ENCODE measurements at places on chromosomes 6 and 20.

DNA sequence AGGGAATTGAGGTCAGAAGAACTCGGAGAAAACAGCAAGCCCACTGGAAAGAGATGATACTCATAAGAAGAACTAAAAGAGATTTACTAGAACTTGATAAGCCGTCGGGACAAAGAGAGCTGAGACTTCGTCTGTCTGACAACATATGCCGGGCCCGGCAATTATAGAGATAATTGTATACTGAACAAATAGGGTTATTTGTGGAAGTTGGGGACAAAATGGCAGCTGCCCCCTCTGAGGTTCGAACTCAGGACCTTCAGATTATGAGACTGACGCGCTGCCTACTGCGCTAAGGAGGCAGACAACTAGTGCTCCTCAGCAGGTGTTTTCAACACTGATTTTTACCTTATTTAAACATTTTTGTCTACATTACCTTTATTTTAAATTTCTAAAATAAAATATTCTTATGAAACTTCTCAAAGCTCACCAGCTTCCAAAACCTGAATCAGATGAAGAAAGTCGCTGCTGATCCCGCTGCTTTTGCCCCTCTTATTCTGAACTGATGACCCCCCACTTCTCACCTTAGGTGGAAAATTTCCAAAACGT, 29.3 kb upstream of the TRIM27 start:
- peak; percentile 58 for DNase-seq

DNA sequence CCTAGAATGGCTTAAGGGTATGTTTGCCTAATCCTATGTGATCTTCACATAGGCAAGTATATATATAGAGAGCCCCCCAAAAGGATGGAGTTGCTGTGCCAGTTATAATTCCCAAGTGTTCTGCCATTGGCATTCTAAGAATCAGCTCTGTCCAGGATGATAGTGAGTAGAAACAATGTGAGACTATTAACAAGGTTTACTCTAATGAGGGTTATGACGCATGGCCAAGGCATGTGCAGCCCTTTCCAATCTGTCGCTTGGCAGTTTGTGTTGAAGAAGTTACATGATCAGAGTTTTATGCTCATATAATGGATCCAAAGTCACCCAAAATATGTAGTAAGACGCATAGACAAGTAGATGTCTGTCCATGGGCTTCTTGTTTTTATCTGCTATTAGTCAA, 33.6 kb downstream of the VGLL2 start:
- no peak for DNase-seq

DNA sequence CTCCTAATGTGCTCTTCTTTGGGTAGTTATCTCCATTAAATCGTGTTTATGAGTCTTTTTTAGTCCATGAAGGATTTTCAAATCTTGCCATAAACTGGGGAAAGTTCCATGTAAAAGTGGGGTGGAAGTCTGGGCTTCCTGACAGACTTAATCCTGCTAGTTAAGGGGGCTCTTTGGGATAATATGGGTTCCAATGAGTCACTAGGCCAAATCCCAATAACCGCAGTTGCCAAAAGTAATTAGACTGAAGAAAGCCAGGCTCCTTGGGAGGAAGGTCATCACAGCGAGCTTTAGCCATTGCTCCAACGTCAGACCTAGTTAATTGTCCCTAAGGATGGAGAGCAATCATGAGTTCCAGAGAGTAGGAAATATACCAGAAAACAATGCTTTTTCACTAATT, 10.8 kb downstream of the RSPO3 start:
- DNase-seq: no peak

- no peak for DNase-seq
These were observed 22.5 kb downstream of the SPATA2 start for GRCh38 chr20:49892817-49893216.

- DNase-seq: no peak
These were observed 20.5 kb upstream of the TTPAL start for GRCh38 chr20:44455126-44455525.

DNA sequence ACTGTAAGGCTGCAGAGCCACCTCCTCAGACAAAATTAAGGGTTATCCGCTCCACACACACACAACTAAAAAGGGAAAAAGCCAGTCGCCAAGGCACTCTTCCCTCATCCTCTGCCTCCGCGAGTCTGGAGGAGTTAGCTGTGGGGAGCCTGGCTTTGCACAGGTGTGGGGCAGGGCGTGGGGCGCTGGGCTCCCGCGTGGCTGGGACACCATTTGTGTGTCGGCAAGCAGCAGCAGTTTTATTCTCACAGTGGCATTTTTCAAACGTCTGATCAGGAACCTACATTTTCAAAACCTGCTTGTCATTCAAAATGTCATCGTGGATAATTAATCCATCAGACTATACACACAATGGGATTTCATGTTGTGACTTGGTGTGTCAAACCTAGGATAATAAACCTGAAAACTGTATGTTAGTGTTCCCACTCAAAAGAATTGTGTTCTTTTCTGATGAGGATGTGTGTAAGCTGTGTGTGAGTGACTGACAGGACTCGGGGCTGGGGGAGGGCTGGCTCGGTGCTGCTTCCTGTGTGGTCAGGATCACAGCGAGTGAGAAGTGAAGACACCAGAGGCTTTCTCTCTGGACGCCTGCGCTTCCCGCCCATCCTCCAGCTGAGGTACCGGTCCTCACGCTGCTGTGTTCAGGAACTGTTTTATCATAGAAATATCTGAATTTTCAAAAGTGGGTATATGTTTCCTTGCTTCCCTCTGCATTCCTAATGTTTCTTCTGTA, 83.1 kb downstream of the IRF4 start:
- no peak for DNase-seq

- peak; percentile 56 for DNase-seq
These were observed 33.0 kb upstream of the FILIP1 start for GRCh38 chr6:75526502-75527127.

GRCh38 chr20:52922436-52922835, 49.7 kb upstream of the TSHZ2 start:
- DNase-seq: no peak

DNA sequence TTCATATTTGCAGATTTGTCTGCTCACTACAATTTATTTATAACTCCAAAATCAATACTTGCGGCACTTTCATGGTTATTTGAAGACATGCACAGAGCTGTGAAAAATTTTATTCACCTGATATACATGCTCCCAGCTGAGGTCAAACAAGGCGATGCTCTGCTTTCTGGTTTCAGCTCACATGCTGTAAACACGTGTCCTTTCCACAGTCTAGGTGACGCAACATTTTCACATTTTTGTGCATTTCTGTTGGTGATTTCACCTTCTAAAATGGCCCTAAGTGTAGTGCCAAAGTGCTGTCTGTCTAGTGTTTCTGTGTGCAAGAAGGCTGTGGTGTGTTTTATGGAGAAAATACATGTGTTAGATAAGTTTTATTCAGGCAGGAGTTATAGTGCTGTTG, 650.5 kb downstream of the RNF144B start:
- no peak for DNase-seq

DNA sequence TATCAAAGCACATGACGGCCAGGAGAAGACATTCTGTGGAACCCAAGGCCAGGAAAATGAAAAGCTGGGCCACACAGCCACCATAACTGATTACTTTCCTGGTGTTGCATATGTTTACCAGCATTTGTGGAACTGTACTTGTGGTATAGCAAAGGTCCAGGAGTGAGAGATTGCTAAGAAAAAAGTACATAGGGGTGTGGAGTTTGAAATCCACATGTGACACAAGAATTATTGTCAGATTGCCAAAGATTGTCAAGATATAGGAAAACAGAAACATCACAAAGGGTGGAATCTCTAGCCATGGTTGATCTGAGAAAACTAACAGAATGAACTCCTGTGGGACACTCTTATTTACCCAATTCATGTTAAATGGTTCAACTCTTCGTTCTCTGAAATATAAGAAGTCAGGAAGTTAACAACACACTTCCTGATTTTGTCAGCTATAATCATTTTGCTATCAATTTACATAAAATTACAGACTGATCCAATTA, at the start of gene OR2B2:
OR2B2 (minus strand) TSS at position 441 of the 491 bp plus-strand sequence; CDS start at position 364, 77 bp downstream.
- no peak for DNase-seq

DNA sequence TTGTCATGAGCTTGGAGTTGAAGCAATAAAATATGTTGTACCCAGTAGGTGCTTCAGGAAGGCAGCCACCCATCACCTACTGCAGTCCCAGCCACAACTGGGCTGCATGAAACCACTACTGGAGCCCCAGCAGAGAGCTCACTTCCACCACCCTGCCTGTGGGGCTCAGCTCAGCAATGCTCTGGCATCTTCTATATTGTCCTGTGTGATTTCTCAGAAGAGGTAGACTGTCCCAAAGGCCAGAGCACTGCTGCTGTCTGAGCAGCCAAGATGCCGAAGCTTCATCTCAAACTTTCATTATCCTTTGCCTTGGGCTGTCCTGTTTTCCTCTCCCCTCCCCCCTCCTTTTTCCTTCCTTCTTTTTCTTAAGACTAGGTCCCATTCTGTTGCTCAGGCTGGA, 126.9 kb downstream of the DHX35 start:
- no peak for DNase-seq

GRCh38 chr6:157302736-157303135, 20.6 kb downstream of the TMEM242 start:
- no peak for DNase-seq

GRCh38 chr6:149389509-149390297, 10.4 kb upstream of the SUMO4 start:
- DNase-seq: no peak

- no peak for DNase-seq
These were observed 169.5 kb downstream of the VEGFA start for GRCh38 chr6:43939281-43940070.

- DNase-seq: peak; percentile 56
These were observed 48.9 kb downstream of the NOL4L start for GRCh38 chr20:32535953-32536823.

DNA sequence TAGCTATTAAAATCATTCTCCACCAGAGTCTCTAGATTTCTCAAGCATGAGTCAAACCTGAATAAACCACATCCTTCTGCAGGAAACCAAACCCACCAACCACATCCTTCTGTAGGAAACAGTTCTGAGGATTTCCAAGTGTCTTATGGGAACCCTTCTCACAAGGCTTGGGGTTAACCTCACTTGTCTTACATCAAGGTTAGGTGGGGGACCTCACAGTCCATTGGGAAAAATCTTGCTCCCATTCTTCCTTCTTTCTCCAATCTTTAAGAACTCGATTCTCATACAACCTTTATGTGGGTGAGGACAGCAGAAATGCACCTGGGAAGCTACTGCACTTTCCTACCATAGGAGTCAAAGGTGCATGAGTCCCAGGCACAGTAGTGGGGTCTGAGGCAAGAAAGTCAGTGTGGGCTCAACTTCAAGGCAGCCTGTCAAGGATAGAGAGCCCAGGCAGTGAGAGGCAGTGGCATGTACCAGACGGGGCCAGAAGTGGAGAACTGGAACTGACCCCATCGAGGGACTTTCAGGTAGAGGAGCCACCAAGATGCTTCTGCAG, 114.5 kb downstream of the SLC22A3 start:
- DNase-seq: no peak

DNA sequence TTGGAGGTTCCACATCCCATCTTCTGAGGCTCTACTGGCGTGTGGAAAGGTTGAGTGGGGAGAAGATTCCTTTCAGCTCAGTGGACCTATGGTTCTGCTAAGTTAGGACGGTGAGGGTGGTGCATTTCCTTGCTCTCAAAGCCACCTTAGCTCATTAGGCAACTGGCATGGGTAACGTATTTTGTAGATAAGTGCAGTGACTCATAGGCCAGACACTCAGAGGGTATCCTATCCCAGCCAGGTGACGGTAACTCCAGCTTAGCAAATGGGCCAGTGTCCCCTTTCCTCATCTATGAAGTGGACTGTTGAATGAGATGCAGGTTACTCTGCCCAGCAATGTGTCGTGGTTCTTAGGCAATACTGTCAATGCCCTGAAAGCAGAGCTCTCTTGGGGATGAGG, 3.7 kb downstream of the RPS6KA2 start:
- no peak for DNase-seq

GRCh38 chr6:140316966-140317365, 942.5 kb upstream of the CITED2 start:
- no peak for DNase-seq

DNA sequence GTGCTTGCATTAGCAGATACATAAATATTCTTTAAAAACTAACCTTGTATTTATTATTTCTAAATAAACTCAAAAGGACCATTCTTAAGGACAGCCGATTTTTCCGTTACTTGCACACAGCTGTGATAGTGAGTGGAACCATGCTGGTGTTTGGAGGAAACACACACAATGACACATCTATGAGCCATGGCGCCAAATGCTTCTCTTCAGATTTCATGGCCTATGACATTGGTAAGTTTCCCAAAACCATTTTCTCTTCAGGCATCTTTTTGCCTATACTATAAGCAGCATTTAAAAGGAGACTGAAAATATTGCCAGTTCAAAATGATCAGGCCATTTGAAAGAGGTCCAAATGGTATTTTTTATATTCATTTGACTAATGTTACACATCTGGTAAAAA, 92.3 kb downstream of the ATRN start:
- DNase-seq: no peak

DNA sequence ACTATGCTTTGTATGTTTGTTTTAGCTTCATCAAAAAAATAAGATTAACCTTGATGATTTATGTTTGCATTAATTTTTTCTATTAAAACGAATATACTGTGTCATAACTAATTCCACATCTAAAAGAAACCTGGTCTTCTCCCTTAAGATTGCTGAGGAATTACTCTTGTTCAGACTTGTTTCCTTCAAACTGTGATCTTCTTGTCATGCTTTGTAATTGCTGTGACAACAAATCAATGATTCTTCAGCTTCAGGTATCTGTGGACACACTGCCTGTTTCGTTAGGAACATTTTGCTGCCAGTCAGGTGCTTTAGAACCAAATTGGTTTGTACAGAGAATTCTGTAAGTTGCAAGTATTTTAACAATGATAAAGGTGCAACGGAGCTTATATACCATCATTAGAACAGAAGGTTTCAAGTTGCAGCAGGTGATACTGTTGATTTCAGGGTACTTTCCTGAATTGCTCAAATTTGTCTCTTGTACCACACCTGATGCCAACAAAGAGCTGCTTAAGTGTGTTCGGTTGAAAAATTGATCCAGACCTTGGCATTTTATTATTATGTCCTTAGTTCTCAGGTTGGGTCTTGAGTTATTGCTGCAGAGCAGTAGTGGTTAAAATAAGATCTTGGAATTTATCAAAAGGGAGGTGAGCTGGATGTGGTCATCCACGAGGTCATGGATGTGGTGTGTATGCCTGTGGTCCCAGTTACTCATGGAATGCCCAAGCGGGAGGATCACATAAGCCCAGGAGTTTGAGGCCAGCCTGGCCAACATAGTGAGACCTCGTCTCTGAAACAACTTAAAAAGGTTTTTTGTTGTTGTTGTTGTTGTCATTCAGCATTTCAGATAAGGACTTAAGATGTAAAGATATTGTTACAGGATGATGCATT, 19.5 kb downstream of the SYTL3 start:
- no peak for DNase-seq

GRCh38 chr20:52805843-52806242, 166.3 kb upstream of the TSHZ2 start:
- no peak for DNase-seq

GRCh38 chr20:48758206-48758820, 69.5 kb downstream of the PREX1 start:
- no peak for DNase-seq

DNA sequence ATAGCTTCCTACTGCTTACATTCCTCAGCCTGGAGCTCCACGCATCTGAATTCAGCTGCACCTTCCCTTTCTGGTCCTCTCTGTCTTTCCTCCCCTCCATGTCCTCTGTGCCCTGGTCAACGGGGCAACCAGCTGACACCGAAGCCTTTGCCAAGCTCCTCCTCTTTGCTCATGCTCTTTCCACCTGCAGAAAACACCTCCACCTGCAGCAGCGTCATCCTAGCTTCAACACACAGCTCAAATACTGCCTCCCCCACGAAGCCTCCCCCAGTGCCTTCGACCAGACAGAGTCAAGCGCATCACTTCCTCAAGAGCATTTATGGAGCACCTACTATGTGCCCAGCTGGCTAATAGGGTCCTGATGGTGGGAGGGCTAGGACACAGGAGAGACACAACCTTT, 9.2 kb downstream of the CDH22 start:
- DNase-seq: peak; percentile 26

- DNase-seq: no peak
These were observed 42.2 kb downstream of the SUN5 start for GRCh38 chr20:32962053-32962452.

All from putamen (tissue), 1 donor.